ENCODE measurements at places on chromosomes 3 and 15. TPM values are rescaled to one million over a fixed set of nuclear protein-coding genes. Genes with fewer than 3 reads are reported as not detected.

The ZNF280D gene
- 16.2 TPM for total RNA-seq

The CCR4 gene
- total RNA-seq = under 0.01 TPM

The TNFAIP8L3 gene
- total RNA-seq = 16.5 TPM

The LDHAL6B gene
- total RNA-seq = not detected

The CFAP20DC gene
- 0.82 TPM for total RNA-seq
